ENCODE measurements at places on chromosomes 16 and 17.

- no peak for DNase-seq
These were observed 3.0 kb upstream of the MT1A start for GRCh38 chr16:56635441-56635967.

DNA sequence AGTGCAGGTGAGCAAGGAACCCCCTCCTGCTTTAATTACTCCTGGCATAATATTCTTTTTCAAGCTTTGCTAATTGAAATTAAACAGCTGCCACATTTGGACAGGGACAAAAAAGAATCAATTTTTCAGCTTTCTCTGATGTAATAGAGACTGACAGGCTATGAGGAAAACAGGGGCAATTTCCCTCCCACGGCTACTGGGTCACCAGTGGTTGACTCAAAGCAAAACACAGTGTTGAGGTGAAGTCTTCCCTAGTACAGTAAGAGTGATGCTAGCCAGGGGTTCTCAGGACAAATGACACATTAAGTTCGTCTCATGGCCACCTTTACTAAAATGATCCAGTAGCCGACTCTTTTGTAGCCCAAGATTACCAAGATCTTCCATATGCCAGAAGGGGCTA is 38.6 kb upstream of the PMFBP1 start:
- DNase-seq, result no peak

GRCh38 chr16:49703483-49703882 is 152.4 kb downstream of the ZNF423 start:
- no peak for DNase-seq

DNA sequence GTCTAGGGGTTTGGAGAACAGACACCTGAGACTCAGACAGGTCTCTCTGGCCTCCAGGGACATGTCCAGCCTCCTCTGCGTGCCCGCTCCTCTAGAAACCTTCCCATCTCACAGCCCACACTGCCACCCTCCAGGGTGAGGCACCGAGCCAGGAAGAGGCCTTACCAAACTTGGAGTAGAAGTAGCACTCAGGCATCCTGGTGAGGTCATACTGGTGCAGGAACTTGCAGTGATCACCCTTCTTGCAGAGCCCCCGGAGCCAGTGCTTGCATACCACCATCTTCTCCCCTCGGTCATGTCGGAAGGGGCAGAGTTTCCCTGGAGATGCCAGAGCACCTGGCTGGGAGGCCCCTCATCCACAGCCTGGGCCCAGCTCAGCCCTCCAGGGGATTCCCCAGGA is 4.2 kb downstream of the CPSF4L start:
- DNase-seq, result no peak

- DNase-seq, result no peak
These were observed 8.6 kb downstream of the SGCA start for GRCh38 chr17:50174444-50174843.

DNA sequence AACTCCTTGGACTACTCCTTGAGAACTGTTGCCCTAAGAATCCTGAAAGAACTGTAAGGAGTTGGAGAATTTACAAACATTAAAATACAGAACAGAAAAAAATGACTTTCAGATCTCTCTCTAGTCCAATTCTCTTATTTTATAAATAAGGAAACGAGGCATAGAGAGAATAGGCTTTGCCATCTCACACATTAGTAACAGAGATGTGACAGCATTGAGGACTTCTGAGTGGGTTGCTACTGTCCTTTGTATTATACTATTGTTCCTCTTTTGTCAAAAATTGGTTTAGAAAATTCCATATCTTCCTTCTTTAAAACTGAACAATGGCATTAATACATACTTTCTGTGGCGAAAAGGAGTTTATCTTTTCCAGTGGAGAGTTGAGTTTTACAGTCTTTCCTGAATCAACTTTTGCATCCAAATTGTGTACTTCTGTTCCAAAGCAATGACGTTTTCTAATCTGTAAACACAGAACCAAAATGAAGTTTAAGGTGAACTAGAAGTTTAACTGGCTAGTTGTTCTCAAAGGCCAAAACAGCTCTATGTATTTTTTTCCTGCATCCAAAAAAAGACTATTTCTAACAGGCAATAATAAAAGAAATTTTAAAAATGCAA is 16.5 kb downstream of the BRIP1 start:
- DNase-seq, result no peak

GRCh38 chr17:57943140-57943539 is 12.1 kb downstream of the CUEDC1 start:
- no peak for DNase-seq

DNA sequence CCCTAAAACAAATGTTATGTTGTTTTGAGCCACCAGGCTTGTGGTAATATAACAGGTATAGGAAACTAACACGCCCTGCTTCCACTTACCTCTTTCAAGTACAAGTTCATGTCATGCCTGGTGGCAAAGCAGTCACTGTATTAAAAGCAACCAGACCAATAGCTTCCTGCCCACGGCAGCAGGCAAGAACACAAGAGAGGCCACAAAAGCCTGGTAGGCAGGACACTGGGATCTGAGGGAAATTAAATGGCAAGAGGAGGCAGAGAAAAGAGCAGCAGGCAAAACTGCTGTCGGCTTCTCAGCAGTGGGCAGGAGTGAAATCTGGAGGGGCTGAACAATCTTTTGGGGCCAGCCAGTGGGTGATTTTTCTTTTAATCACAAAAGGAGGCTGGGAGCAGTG is 2.2 kb downstream of the CYTH1 start:
- no peak for DNase-seq

GRCh38 chr17:67500261-67500660 is 123.2 kb downstream of the PITPNC1 start:
- peak; percentile 23 for DNase-seq

GRCh38 chr17:21357696-21358656 is 18.2 kb upstream of the KCNJ12 start:
- no peak for DNase-seq

GRCh38 chr17:60442271-60443173 is 20.2 kb downstream of the CHCT1 start:
- DNase-seq, result no peak

- no peak for DNase-seq
These were observed 1469.5 kb upstream of the GOT2 start for GRCh38 chr16:60203525-60204124.

DNA sequence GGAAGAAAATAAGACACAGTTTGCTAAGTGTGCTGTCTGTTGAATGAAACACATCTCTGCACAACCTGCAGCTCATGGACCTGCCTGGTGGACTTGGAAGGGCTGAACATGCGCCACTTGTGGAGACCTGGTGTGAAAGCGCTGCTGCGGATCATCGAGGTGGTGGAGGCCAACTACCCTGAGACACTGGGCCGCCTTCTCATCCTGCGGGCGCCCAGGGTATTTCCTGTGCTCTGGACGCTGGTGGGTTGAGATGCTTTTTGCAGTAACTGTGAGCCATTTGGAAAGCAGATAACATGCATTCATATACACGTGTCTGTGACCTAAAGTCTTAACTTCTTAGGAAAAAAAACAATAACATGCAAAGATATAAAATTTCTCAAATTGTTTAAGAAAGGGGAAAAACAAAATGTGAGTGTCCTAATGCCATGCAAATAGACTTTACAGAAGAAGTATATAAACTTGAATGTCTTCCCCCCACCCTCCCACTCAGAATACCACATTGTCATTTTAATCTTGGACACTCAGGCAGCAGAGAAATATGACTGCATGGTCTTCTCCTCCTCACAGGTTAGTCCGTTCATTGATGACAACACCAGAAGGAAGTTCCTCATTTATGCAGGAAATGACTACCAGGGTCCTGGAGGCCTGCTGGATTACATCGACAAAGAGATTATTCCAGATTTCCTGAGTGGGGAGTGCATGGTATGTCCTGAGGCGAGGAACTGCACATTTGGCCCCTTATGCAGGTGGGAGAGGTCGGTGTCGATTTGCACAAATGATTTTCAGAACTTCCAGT is 65.6 kb downstream of the SEC14L1 start:
- DNase-seq, result no peak

- peak; percentile 49 for DNase-seq
These were observed 1.0 kb downstream of the WSB1 start for GRCh38 chr17:27294689-27295630.

GRCh38 chr17:48173191-48173984 is 65.8 kb downstream of the SNX11 start:
- DNase-seq, result no peak

GRCh38 chr16:48212033-48212432 is 32.1 kb upstream of the LONP2 start:
- no peak for DNase-seq

GRCh38 chr17:30093463-30094147 is 23.0 kb upstream of the NSRP1 start:
- DNase-seq, result peak; percentile 6

DNA sequence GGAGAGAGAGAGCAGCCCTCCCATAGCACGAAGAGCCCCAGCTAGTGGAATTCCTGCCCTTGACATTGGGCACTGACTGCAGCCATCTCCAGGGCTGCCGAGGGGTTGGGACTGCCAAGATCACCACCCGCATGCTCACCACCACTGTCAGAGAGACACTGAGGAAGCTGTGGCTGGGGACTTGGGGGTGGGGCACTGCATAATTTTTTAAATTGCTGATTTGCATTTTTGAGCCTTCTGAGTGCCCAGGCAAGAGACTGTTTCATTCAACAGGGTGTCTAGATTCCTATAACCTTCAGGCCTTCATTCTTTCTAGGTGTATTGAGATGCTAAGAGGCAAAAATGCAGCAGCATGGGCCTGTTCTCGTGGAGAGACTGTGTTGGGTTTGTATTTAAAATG is 9.0 kb upstream of the EPX start:
- no peak for DNase-seq

Measured in H54 (cell line).